Tongue (tissue), 3 donors: ENCODE measurements at places on chromosomes 7 and 10. TPM values are rescaled to one million over a fixed set of nuclear protein-coding genes. Genes with fewer than 3 reads are reported as not detected.

GRCh38 chr7:1569833-1570632, at the start of gene PSMG3:
Gene PSMG3 (minus strand): TSS chr7:1570032. CDS start chr7:1569339, 693 bp downstream.
- peak; percentile 95 for DNase-seq

- DNase-seq = no peak
Observed at GRCh38 chr10:107647462-107647861, 483.0 kb upstream of the SORCS1 start.

DNA sequence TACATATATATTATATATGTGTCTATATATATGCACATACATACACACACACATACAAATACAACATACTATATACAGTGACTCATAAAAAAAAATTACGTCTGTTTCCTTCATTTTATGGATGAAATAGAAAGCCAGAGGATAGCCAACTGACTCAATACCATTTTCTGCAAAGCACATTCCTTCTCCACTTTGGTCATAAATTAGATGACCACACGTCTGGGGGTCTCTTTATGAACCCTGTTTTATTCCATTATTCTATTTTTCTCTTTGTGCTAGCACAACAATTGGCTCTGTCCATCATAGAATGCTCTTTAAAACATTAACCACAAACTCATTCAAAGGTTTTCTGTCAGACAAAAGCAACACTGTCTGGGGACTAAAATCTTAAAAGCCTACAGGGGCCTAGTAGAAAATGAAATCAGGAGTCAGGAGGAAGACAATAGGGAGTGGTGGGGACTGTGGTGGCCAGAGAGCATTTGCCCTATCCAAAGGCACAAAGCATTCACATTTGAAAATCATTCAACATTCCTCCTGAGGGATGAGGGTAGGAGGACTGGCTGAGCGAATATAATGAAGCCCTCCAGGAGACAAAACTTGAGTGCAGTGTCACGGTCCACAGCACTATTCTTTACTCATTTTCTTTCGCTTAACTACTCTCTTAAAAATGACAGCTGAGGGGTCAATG, 4.3 kb downstream of the CUBN start:
- DNase-seq = no peak

- DNase-seq = no peak
Observed at GRCh38 chr10:113071446-113071845, 121.4 kb downstream of the TCF7L2 start.

Gene CALML3
- 9.4 TPM for total RNA-seq

DNA sequence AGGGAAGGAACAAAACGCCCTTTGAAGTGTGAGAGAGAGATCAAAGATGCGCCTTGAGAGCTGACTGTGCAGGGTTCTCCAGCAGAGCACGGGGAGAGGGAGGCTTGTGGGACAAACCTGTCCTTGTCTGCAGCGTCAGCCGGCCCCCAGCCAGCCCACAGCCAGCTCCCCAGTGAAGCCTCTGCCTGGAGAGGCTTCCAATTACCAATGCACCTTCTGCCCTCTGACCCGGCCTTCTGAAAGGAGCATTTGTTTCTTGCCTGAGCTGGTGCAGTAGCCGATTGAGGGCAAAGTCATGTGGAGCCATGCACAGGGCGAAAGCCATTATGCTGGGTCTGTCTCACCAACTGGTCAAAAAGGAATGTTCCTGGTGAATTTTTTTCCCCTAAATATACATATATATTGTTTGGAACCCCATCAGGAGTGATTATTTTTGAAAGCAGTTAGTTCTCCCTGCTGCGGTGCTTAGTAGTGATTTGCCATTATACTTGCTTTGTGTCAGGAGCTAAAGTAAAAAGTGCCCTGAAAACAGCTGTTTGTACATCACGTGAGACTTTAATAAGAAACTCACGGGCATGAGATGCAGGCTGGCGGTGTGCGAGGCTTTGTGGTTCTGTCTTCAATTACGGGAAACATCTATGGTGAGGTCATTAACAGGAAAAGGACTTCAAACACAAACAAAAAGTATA, 268.6 kb downstream of the KLF6 start:
- peak; percentile 49 for DNase-seq

Gene HOXA2
- not detected for total RNA-seq

Gene ACHE
- 112 TPM for total RNA-seq

DNA sequence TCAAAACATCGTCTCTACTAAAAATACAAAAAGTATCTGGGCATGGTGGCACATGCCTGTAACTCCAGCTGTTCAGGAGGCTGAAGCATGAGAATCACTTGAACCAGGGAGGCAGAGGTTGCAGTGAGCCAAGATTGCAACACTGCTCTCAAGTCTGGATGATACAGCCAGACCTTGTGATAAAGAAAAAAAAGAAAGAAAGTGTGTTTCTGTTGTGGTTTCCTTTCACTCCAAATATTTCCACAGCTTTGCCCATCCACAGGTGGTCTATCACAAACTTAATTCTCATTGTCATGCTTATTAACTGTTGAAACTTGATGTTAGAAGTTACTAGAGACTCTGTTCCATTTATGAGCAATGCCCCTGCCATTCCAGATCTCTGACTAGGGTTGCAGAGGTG, 316.0 kb upstream of the SEMA3C start:
- DNase-seq = no peak

DNA sequence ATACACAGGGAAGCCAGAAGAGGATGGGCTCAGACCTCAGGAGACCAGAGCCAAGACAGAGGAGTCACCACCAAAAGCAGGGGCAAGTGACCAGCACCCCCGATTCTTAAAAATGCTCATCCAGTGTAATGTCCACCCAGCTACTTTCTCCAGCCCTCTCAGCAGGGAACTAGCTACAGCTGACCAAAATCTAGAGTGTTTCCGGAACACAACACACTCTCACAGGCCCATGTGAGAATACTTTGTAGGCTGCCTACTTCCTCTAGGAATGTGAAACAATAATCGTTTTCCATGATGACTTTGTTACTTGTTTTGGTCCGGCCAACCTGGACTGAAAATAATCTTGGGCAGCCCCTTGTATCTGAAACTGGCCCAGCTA, 14.5 kb downstream of the PSAP start:
- no peak for DNase-seq
